Calu3 (cell line): ENCODE measurements at places on chromosomes 2 and 18. TPM values are rescaled to one million over a fixed set of nuclear protein-coding genes. Genes with fewer than 3 reads are reported as not detected.

DYSF gene
- total RNA-seq, result 1.4 and 3.2 TPM in 2 replicates

CDH2 gene
- 1.5 and 2.3 TPM in 2 replicates for total RNA-seq

BOK gene
- 30.1 and 35.0 TPM in 2 replicates for total RNA-seq

FAM228B gene
- total RNA-seq, result 7.4 and 8.3 TPM in 2 replicates

CLEC4F gene
- not detected in 2 replicates for total RNA-seq
